ENCODE measurements at places on chromosomes 2 and 18.

GRCh38 chr18:64436111-64436510 is 287.2 kb upstream of the LINC00305 start:
- no peak for DNase-seq

GRCh38 chr2:5921081-5921642 is 229.0 kb downstream of the SOX11 start:
- DNase-seq, result no peak

DNA sequence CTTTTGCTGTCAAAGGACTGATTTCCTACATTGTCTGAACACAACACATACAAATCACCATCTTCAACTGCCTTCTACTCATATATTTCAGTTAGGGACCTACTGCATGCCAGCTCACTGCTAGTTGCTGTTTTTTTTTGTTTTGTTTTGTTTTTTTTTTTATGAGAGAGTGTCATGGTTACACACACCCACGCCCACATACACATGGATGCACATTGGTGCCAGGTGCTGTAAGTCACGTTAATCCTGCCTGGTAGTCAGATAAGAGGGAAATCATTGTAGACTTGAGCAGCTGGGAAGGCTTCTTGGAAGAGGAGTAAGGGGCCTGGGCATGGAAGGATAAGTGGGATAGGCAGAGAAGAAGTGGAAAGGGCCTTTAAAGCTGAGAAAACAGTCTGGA is 209.9 kb downstream of the TDRD15 start:
- no peak for DNase-seq

- no peak for DNase-seq
Measured at GRCh38 chr2:217206907-217207698, 347.2 kb upstream of the TNP1 start.

DNA sequence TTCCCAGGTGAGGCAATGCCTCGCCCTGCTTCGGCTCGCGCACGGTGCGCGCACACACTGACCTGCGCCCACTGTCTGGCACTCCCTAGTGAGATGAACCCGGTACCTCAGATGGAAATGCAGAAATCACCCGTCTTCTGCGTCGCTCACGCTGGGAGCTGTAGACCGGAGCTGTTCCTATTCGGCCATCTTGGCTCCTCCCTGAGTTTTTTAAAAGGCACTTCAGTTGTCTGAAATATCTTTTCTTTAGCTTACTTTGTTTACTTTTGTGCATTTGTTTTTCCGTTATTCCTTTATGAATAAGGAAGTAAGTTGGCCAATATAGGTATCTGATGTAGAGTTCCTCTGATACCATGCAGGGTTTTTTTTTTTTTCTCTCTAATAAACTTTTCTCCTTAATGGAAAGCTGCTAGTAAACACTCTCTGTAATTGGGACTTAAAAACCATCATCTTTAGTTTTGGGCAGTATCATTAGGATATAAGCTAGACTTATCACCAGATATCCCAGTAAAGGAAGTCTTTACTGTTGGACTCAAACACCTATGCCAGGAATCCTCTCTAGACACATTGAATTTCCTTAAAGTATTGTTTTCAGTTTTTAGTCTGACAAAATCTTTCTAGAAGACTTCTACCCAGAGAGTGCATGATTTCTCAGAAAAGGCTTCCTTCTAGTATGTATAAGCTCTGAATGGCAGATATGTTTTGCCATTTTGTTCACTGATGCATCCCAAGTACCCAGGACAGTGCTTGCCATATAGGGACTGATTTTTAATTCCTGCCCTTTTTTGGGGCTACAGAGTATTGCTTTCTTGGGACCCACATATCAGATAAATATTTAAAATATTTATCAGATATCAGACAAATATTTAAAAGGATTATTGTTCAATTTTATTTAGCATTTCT is 35.8 kb upstream of the DYSF start:
- no peak for DNase-seq

Data from dermis blood vessel endothelial cell (primary cell).